ENCODE measurements at places on chromosomes 3 and 15.

DNA sequence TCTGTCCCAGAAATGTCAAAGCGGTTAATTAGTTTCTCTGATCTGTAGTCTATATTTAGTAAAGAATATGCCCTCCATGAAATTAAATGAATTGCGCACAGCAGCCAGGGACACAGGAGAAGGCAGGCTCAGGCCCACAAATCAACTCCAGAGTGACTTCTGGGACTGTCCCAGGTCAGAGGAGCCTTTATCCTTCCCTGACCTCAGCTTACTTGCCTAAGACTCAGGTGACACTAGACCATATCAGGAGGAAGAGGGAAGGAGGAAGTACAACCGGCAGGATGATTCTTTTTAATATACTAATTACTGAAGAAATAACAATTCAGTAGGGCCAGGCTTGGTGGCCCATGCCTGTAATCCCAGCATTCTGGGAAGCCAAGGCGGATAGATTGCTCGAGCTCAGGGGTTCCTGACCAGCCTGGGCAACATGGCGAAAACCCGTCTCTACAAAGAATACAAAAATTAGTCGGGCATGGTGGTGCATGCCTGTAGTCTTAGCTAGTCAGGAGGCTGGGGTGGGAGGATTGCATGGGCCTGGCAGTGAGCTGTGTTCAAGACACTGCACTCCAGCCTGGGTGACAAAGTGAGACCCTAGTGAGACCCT lies 1.8 kb upstream of the GPR15 start:
- no peak for DNase-seq

DNA sequence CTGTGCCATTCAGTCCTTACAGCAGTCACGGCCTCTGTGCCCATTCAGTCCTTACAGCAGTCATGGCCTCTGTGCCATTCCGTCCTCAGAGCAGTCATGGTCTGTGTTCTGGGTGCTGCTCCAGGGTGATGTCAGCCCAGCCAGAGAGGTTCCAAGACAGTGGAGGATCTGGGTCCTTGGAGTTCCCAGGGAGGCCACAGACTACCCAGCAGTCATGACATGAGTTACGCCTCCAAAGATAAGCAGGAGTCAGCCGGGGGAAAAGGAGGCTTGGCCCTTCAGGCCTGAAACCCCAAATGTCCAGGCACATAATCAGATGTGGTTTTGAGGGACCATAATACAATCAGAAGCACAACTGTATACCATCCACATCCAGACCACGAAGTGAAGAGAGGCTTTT lies 115.7 kb downstream of the ADAMTS17 start:
- no peak for DNase-seq

GRCh38 chr15:51137880-51138430 lies 43.2 kb upstream of the TNFAIP8L3 start:
- DNase-seq: no peak

- DNase-seq: no peak
These were observed 180.1 kb downstream of the SUCLG2 start for GRCh38 chr3:67474311-67474710.

- DNase-seq: no peak
These were observed 86.0 kb upstream of the ABHD17C start for GRCh38 chr15:80609091-80609490.

DNA sequence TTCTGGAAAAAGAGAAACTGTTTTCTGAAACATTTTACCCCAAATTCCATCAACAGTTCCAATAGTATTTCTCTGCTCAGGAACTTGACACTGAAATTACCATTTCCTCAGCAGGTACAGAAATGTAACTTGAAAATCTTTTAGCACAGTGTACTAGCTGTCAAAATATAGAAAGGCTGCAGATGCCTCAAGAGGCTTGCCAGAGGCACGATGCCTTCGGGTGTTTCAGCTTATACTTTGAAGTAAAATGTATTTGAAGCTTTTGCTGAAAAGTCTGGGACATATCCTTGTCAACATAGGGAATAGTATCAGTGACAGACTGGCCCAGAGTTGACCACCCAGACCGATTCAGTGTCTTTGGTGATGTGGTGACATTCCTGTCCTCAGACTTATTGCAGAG lies 154.4 kb upstream of the CHRM5 start:
- no peak for DNase-seq

DNA sequence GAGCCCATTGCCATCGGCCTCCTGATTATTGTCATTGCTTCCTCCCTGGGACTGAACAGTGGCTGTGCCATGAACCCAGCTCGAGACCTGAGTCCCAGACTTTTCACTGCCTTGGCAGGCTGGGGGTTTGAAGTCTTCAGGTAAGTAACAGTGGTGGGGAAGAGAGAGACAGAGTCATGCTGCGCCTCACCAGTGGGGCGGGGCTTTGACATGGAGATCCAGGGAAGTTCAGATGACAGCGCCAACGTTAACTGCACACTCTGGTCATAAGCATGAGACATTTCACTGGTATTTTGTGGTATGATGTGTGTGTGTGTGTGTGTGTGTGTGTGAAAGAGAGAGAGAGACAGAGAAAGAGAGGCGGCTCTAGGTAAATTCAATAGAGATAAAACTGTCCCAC lies 41.0 kb downstream of the AQP9 start:
- DNase-seq: no peak

- no peak for DNase-seq
These were observed 194.4 kb downstream of the MEIS2 start for GRCh38 chr15:36905908-36906307.

Data from left ventricle myocardium inferior (tissue), 1 donor.